ENCODE measurements at places on chromosomes 3 and 15. TPM values are rescaled to one million over a fixed set of nuclear protein-coding genes. Genes with fewer than 3 reads are reported as not detected.
A peak's percentile ranks its signal among the peaks of the same experiment; 100 is the strongest.

DNA sequence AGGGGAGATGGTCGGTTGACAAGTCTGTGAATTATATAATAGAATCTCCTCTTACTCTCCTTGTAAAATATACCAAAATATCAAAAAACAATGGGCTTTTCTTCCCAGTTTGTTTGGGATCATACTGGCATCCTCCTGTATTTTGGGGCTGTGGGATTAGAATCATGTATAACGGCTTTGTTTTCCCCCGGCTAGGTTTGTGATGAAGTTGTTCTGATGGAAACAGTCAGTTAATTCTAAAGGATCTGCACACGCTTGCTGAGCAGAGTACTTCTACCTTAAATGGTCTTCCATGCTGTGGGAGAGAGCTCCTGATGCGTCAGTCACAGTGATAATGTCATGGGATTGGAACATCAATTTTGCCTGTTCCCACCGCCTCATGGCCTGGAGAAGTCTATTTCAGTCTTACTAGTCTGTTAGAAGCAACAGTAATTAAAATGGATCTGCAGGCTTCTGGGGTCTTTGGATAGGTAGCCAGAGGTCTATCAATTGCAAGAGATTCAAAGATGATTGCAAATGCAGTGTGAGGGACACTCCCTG lies 81.3 kb downstream of the ITPR1 start:
- no peak for DNase-seq

GRCh38 chr3:194487289-194488054 lies 670 bp upstream of the ATP13A3 start:
- DNase-seq: no peak

DNA sequence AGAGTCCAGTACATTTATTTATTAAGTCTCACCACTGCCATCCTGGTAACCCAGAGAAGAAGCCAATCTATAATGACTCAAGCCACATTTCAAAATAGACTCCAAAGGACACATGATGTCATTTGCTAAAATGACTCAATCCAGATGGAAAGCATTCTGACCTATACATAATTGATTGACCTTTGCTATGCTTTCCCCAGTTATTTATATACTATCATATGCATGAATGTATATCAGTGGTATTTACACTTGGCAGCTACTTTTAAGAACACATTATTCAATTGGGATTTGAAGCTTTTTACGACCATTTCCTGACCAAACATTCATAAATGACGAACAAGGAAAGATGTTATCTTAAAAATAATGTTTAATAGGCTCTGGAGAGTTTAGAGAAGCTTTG lies 297.2 kb downstream of the FHIT start:
- peak; percentile 32 for DNase-seq

DNA sequence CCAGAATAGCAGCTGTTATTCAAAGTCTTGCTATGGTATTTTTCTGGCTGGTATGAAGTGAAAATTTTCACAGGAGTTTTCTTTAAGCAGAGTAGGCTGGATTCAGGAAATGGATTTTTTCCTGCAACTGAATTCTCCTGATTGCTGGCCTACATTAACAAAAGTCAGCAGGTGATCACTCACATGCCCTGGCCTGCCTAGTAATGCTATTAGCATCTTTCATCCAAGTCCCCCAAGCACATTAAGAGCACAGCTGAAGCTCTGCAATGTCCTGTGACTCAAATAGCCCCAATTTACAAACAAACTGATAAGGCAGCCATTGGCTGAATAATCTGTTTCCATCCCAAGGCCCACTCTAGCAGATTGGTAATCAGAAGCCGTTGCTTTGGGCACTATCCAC lies 688.3 kb upstream of the LMCD1 start:
- DNase-seq: no peak

GRCh38 chr15:70923311-70924080 lies 30.9 kb downstream of the LRRC49 start:
- no peak for DNase-seq

- DNase-seq: no peak
Observed at GRCh38 chr3:100086401-100086800, 27.9 kb downstream of the FILIP1L start.

DNA sequence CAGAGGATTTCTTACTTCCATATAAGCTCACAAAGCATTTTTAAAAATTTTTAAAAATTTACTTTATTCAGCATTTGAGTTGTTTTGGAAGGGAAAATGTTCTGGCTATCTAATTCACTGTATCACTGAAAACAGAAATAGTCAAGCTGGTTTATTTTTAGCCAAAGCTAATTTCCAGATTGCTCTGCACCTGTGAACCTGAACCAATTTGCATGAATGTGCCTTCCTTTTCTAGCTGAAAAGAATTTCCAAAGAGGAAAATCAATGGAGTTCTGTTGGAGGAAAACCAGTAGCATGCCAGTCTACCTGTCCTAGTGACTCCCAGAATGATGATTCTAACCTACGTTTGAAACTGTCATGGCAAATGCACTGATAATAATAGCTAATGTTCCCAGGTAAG lies 134.2 kb upstream of the LIPC start:
- DNase-seq: no peak

RASL12 gene
- 0.36 TPM for total RNA-seq

CLRN1 gene
- not detected for total RNA-seq
